Lung (tissue), 17 donors: ENCODE measurements at places on chromosomes 12 and 14.

DNA sequence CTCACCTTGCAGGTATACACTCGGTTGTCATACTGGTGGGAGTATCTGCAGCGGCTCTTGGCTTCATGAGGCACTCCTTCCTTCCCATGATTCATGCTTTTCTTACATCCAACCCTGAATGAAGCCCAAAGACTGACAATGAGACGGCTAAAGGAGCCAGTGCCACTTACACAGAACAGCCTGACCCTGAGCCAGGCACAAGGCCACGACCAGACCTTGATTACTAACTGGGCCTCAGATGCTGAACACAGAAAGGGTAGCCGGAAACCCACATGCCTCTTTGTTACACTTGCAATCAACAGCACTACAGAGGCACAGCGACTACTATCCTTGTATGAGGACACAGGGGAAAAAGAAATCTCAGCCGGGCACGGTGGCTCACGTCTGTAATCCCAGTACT lies 48.0 kb downstream of the ZFYVE1 start:
- DNase-seq: no peak

DNA sequence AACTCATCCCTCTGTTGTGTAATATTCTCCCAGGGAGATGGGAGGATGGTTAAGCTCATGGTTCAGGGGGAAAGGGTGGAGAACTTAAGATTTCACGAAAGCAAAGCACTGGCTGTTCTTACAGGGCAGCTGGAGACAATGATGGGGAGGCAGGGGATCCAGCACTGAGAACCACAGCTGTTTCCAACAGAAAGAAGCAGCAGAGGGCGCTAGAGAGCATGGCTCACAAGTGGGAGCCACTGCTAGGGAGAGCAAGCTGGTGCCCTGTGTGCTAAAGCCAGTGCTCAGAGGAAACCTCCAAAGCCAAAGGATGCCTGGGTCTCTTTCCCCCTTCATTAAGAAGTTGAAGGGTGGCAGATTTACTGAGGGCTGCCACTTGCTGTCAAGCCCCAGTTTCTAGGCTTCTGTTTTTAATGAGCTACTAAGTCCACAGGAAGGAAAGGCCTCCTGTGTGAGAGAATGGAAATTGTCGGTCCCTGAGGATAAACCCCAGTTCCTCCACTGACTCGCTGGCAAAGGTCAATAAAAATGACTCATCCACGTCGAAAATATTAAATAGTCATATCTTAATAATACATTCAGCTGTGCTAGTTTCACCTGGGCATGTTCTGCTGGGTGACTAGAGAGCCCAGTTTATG lies 199.7 kb downstream of the ANO2 start:
- peak; percentile 69 for DNase-seq

DNA sequence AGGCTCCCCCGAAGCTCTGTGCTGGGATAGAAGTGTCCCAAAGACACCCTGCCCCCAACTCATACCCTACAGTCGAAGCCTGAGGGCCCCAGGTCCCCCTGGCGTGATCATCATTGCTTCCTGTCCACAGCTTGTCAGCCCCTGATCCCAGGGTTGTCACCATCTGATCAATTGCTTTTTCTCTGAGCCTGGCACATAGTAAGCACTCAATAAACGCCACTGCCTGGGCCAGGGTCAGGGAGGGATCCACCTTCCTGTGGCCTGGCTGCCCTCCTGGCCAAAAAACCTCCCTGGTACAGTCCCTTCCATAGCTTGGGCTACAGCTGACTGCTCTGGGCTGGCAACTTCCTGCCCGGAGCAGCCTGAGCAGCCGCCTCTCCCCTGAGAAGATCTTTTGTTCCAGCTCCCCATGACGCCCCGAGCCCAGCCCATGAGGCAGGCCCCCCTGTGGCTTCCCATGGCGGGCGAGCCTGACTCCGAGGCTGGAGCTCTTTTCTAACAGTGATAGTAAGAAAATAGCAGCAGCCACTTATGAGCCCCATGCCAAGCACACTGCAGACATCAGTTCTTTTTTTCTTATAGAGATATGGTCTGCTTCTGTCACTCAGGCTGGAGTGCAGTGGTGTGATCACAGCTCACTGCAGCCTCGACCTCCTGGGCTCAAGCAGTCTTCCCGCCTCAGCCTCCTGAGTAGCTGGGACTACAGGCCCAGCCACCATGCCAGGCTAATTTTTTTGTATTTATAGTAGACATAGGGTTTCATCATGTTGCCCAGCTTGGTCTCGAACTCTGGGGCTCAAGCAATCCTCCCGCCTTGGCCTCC lies 6.5 kb downstream of the SH2B3 start:
- DNase-seq: no peak

- DNase-seq: peak; percentile 34
These were observed 19.4 kb downstream of the OTOGL start for GRCh38 chr12:80118565-80119324.

DNA sequence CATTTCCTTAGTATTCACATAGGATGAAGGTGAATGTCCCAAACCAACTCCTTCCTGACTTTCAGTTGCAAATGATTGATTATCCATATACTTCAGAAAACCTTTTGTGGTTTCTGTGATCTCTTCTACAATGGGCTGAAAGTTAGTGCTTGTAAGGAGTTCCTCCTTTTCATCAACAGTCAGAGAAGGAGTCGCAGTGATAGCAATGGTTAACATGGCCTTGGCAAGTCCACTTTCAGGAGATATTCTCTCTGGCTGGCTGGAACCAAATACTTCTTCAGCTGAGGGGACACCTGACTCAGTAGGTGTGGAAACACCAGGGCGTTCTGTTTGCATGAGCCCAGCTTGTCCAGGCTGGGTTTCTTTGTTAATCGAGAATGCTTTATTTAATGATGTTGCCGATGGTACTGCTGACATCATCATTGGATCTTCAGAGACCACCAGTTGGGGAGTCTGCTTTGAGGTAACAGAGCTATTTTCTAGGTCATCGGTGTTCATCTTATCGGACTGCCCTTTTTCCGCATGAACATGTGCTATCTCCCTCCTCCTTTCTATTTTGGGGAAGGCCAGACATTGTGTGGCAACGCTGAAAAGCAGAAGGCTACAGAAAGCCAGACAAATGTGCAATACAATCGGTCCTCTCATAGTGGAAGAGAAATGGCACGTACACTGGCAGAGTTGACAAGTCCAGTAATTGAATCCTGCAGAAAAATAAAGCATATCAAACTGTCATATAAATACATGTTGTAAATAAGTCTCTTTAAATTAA lies 13.1 kb downstream of the ARMH4 start:
- DNase-seq: no peak

- no peak for DNase-seq
These were observed 38.7 kb downstream of the LGR5 start for GRCh38 chr12:71478270-71478669.

GRCh38 chr14:65321370-65321875 lies 91.1 kb upstream of the FUT8 start:
- DNase-seq: no peak

DNA sequence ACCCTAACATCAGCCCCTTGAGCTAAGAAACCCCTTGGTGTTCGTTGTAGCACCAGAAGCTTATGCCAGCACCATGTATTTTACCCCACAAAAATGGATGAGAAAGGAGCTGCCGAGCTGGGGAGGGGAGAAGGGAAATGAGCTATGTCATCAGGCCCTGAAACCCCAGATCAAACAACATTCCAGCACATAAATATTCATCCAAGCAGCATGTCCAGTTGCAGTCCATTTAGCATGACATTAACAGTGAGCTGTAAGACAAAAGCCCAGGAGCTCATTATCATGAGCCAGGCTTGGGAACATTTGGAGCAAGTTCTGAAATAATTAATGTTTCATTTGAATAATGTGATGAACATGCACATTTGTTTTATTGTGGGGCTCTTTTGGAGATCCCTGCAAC lies 630.1 kb upstream of the TMEM132C start:
- no peak for DNase-seq

- peak; percentile 23 for DNase-seq
These were observed 332.0 kb downstream of the CACNA1C start for GRCh38 chr12:2384533-2385351.

- DNase-seq: no peak
These were observed 134.1 kb upstream of the OTX2 start for GRCh38 chr14:56944397-56944796.

GRCh38 chr14:34172550-34173368 lies 221.9 kb upstream of the EGLN3 start:
- DNase-seq: no peak

DNA sequence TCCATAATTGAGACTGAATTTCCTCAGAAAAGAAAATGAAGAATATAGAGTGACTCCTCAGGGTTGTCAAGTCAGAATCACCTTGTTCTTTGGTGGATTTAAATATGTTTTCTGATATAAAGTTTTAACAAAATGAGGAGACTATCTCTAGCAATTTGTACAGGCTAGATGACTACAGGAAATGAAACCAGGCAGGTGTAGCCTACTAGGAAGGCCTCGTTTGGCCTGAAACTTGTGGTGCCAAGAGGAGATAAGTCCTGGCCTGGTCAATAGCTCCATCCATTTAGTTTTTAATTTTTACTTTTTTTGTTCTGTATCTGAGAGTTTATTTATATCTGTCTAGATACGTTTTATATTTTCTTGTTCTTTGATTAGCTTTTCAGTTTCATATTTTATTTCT lies 41.5 kb downstream of the SNAPC1 start:
- no peak for DNase-seq

GRCh38 chr12:120944645-120945217 lies 33.6 kb upstream of the HNF1A start:
- DNase-seq: peak; percentile 51

- DNase-seq: peak; percentile 97
These were observed 18.2 kb upstream of the SUSD6 start for GRCh38 chr14:69593018-69593677.

GRCh38 chr14:76012354-76012753 lies 26.8 kb downstream of the IFT43 start:
- DNase-seq: peak; percentile 75

DNA sequence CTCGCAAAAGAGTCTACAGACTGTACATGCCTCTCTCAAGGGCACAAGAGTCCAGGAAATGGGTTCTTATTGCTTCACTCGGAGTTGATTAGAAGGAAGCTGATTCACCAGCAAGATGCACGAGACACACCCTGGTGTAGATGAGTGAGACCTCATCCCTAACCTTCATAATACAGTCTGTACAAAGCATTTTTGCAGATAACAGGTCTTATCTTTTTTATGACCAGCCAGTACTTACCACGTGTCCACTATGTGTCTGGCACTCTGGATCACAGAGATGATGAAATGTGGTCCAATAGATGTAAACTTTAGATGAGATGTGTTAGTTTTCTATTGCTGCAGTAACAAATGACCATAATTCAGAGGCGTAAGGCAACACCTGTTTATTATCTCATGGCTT lies 53.4 kb upstream of the PWP1 start:
- DNase-seq: no peak

DNA sequence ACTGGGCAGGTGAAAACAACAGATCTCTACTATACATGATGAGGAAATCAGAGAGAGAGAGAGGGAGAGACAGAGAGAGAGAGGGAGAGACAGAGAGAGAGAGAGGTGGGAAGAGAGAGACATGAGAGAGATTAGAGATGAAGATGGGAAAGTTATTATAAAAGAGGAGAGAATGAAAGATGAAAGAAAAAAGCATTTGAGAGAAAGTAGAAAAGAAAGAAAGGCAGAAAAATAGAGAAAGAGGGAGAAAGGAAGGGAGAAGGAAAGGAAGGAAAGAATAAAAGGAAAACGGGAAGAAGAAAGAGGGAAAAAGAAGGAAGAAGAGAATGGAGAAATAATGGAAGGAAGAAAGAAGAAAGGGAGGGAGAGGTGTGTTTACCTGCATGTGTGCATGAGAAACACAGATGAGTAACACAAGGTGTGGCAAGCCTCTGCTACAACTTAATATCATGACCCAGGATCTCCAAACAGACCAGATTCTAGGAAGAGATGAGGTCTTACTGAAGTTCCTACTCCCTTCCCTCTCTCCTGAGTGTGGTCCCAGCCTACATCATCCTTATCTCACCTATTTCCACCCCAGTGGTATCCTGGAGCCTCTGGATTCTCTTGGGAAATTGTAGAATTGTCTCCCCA lies 176.3 kb downstream of the C12orf75 start:
- DNase-seq: no peak

GRCh38 chr12:109677279-109677691 lies 36.3 kb upstream of the FAM222A start:
- no peak for DNase-seq

GRCh38 chr12:84653482-84653881 lies 259.1 kb downstream of the SLC6A15 start:
- DNase-seq: no peak

GRCh38 chr12:45168976-45169375 lies 46.9 kb upstream of the ANO6 start:
- no peak for DNase-seq

GRCh38 chr14:72742118-72742837 lies 151.6 kb downstream of the DPF3 start:
- no peak for DNase-seq

DNA sequence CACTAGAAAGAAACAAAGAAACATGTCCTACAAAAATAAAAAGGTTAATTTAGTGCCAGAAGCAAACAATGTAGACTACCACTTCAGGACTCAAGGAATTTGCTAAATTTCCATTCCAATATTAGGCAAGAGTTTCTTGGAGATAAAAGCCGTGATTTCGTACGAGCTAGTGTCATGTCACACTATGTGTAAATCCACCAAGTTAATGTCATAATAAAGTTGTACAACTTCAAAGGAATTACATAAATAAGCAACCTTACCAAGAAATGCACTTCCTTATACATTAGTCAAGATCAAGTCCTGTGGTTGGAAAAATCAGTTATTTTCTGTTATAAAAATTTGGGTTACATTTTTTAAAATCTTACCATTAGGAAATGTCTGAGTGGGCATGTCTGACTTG lies 1222.8 kb downstream of the GALC start:
- DNase-seq: no peak

- DNase-seq: no peak
These were observed 37.9 kb upstream of the PPM1A start for GRCh38 chr14:60211153-60211552.

GRCh38 chr14:76917745-76918255 lies 91.6 kb downstream of the LRRC74A start:
- no peak for DNase-seq

GRCh38 chr12:123119808-123120207 lies 31.1 kb downstream of the PITPNM2 start:
- DNase-seq: no peak

- DNase-seq: no peak
These were observed 35.9 kb downstream of the BBS10 start for GRCh38 chr12:76312315-76312714.

DNA sequence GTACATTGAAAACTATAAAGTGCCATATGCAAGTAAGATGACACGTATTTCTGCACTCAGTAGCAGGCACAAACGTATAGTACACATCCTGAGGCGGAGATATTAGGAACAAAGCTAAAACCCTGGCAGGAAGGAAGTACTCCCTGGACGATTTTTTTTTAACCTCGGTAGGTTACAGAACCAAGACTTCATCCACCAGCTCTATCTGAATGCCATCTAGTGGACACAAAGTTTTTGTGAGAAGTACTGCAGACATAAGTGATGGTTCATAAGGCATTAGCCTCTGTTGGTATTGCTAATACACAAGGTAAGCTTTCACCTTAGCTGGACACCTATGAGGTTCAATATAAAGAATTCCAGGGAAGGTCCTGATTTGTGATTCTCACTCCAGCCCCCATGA lies 83.0 kb upstream of the CCDC196 start:
- DNase-seq: peak; percentile 63

- DNase-seq: no peak
These were observed 119.2 kb downstream of the PELI2 start for GRCh38 chr14:56237398-56237797.
